Gastroesophageal sphincter (tissue), 4 donors: ENCODE measurements at places on chromosomes 7 and 10.
A peak's percentile ranks its signal among the peaks of the same experiment; 100 is the strongest.

DNA sequence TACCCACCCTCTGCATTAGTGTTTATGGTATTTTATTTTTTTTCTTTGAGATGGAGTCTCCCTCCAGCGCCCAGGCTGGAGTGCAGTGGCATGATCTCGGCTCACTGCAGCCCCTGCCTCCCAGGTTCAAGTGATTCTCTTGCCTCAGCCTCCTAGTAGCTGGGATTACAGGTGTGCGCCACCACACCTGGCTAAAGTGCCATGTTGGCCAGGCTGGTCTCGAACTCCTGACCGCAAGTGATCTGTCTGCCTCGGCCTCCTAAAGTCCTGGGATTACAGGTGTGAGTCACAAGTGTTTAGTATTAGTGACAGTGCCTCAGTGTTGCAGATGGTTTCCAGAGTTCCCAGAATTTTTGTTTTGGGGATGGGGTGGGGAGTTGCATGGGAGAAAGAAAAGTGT lies 120.3 kb downstream of the NPY start:
- no peak for ATAC-seq

DNA sequence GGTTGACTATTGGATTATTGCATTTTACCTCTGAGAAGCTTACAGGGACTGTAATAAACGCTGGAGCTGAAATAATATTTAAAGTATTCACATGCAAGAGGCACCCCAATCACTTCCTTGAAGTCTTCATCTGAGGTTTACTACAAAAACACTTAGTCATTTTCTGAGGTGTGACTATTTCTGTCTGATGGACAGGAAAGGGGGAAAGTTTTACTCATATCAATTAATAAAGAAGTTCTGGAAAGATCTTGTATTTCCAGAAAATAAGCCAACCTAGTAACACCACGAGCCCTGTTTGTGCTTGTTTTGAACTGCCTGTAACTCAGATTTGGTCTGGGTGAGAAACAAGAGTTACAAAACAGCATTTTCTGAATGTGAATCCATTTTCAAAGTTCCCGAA lies 63.9 kb upstream of the PRKCQ start:
- no peak for ATAC-seq

DNA sequence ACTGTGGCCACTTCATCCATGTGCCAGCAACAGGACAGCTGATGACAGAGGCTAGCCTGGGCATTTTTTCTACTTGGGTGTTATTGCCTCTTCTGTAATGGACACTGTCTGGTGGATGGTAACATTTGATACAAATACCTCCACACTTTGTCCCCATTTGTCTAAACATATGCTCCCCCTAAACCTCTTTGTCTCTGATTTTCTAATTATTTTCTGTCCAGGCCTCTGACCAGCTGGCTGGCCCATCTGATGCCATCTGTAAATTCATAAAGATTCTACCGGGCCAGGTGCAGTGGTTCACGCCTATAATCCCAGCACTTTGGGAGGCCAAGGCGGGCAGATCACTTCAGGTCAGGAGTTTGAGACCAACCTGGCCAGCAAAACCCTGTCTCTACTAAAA lies 84.7 kb upstream of the IFRD1 start:
- no peak for ATAC-seq

DNA sequence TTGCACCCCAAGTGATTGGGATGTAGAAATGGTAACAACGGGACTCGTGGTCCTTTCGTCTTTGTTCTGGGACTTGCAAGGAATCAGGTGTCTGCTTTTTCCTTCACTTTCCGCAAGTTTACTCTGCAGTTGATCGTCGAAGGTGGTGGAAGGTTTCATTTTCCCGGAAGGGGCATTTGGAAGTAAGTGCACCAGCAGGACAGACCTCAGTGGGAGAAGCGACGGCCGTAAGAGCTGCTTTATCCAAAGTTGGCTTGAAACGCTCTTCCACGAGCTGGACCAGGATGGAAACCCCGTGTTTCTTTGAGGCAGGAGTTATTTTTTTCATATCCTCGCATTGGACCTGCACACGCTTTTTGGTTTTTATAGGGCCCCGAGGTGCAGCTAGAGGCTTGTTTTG lies 1.2 kb downstream of the BRI3 start:
- ATAC-seq = no peak

- ATAC-seq = peak; percentile 69
Observed at GRCh38 chr7:13920053-13920697, 69.3 kb downstream of the ETV1 start.

- no peak for ATAC-seq
Observed at GRCh38 chr7:125173571-125173970, 243.9 kb upstream of the POT1 start.

DNA sequence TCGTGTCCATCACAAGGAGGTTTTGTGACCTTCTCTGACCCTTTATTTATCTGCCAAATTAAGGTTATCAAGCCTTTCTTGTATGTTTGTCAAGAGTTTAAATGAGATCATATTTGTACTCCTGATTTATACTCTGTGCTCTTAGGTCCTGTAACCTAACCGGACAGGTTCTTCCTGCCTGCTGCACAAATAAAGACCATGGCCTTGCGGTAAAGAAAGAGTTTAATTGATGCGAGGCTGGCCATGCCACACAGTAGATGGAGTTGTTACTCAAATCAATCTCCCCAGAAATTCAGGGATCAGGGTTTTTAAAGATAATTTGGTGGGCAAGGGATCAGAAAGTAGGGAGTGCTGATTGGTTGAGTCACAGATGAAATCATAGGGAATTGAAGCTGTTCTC lies 79.5 kb upstream of the LRGUK start:
- ATAC-seq = no peak

DNA sequence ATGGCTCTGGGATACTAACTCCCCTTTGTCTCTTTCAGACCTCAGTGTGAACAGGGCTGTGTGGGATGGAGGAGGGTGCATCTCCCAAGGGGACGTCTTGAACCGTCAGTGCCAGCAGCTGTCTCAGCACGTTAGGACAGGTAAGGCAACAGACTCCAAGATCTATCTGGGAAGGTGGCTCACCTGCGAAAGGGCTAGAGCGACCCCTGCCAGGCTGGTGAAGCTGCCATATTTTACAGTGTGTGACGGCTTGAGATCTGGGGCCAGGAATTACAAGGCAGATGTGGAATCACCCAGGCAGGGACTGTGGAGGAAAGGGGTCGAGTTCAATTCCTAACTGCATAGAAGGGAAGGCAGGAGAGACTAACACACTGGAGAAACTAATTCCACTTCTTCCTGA lies 11.2 kb downstream of the MUC17 start:
- ATAC-seq = no peak

- ATAC-seq = no peak
Observed at GRCh38 chr10:109374215-109374614, 549.1 kb downstream of the XPNPEP1 start.

DNA sequence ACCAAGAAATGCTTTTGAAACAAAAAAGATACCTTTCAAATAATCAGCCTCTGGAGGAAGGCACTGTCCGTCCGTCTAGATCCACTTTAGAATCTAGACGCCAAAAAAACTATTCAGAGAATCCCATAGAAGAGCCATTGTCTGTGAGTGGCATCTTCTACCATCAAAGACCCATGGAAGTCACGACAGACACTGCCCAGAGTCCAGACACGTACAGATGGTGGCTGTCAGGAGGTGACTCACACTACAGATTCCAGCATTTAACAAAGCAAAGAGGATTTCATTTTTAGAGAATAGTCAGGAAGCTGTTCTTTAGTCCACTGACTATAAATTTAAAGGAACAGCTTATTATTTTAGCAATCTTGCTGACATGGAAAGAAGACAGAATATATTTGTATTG lies 11.7 kb downstream of the C1QL3 start:
- ATAC-seq = no peak

- no peak for ATAC-seq
Observed at GRCh38 chr7:124914298-124914697, 15.3 kb downstream of the POT1 start.

GRCh38 chr7:45980181-45980905 lies 59.3 kb upstream of the IGFBP3 start:
- ATAC-seq = no peak

DNA sequence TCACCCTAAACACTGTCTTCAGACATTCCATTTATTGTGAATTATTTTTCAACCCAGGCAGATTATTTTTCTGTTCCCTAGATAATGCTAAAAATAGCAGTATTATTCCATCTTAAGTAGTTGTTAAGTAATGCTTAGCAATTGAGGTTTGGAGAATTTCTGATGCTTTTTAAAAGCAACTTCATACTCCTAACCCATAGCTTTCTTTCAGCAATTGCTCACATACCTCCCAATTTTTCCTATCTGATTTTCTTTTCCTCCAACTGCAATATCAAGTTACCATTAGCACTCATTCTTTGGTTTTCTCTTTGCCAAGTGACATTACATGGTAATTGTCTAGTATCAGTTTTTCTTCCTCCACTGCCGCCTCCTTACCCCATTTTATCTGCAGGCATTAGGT lies 104.7 kb downstream of the GPR85 start:
- no peak for ATAC-seq

DNA sequence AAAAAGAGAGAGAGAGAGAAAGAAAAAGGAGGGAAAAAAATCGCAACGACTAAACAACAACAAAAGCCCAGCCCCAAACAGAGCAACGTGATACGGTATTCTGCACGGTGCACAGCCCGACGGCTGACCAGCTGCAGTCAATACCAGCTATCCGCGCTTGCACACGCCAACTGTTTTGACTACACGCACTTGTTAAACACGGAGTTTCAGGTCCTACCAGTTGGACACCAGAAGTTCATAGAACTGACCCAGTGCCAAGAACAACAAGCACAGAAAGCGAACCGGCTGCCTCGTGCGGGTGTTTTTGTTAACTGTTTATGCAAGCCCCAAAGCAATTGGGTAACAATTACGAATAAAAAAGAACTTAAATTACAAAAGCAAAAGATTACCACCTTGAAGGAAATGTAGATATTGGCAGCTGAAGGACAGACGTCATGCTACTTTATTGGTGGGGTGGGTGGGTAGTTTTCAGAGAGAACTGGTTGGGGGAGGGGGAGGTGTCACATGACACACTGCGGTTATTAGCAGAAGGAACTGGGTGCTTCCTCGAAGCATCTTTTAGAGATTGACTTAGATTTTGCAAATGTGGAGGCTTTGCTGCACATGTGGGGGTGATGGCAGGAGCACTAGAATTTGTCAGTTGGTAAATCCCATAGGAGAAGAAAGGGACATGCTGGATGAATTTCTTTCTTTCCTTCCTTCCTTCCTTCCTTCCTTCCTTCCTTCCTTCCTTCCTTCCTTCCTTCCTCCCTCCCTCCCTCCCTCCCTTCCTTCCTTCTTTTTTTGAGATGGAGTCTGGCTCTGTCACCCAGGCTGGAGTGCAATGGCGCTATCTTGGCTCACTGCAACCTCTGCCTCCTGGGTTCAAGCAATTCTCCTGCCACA lies 110.6 kb upstream of the EFCAB10 start:
- peak; percentile 80 for ATAC-seq

- no peak for ATAC-seq
Observed at GRCh38 chr10:794382-794956, 105.0 kb upstream of the DIP2C start.

DNA sequence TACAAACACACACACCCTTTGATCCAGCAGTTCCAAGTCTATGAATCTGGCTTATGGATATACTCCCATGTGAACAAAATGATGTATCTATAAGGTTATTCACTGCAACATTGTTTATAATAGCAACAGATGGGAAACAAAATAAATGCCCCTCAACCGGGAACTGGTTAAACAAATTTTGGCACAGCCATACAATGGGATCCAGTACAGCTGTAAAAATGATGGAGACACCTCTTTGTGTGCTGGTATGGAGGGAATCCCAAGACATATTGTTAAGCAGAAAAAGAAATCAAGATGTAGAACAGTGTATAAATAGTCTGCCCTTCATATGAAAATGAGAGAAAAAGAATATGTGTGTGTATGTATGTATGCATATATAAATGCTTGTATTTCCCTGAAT lies 155.5 kb downstream of the SNX10 start:
- ATAC-seq = no peak

DNA sequence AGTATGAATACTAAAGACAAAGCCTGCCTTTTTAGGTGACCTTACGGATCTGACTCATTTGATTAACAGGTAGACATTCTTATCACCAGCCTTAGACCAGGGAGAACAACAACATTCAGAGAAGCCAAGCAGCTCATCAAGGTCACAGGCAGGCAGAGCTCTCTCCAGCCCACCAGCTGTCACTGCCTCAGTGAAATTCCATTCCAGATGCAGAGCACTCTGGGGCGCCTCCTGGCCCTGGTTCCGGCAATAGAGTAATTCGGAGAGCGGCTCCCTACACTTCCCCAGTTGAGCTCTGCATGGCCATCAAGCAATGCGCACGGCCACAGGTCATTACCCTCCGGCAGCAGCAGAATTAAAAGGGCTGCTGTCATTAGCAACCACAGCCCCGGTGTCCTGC lies 164.7 kb downstream of the TCERG1L start:
- no peak for ATAC-seq

GRCh38 chr10:70190581-70190980 lies 20.3 kb upstream of the SAR1A start:
- no peak for ATAC-seq

- ATAC-seq = no peak
Observed at GRCh38 chr7:44750921-44751571, 2.4 kb downstream of the ZMIZ2 start.

DNA sequence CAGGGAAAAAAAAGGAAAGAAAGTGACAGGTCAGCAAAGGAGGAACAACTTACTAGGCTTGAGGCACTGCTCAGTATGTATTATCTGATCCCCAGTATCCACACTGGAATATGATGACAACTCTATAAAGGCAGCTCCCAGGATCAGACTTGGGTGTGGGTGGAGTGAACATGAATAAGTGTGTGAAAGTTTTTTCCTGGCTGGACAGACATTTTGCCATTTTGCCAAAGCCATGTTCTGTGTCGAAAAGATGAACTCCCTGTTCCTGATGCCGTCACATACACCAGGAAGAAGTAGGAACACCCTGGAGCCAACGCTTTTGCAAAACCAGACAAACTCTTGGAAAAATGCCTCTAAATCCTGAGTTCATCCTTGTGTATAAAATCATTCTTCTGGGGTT lies 143.2 kb upstream of the MEOX2 start:
- ATAC-seq = peak; percentile 88

- ATAC-seq = no peak
Observed at GRCh38 chr10:127451628-127452027, 97.5 kb upstream of the NPS start.

- peak; percentile 70 for ATAC-seq
Observed at GRCh38 chr10:6721964-6722615, 142.0 kb upstream of the PRKCQ start.

- no peak for ATAC-seq
Observed at GRCh38 chr10:77297393-77297739, 340.2 kb downstream of the KCNMA1 start.

DNA sequence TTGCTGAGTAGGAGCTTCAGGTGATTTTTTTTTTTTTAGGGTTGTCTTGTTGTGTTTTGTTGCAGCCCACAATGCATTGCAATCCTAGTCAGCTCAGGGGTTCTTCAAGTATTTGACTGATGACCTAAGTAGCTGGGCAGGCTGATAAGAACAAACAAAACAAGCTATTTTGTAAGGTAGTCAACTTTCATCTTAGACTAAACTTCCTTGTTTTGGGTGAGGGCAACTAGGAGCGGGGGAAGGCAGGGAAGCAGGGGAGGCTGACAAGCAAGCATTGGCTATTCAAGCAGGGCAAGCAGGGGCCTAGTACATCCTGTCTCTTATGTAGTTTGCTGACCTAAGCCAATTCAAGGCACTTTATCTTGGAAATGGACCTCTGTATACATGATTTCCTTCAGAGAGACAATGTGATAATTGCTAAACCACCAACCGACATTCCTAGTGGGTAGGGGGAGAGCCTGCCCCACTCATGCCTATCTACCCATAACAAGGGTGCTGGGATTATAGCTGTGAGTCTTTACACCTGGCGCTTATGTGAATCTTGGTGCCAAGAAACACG lies 163.3 kb upstream of the PRKCQ start:
- ATAC-seq = no peak

GRCh38 chr7:28096713-28097112 lies 83.9 kb downstream of the JAZF1 start:
- ATAC-seq = peak; percentile 75
